Mammary epithelial cell (primary cell): ENCODE measurements at places on chromosomes 3 and 15.

- DNase-seq, result no peak
These were observed 53.7 kb upstream of the MAGI1 start for GRCh38 chr3:66092175-66092995.

DNA sequence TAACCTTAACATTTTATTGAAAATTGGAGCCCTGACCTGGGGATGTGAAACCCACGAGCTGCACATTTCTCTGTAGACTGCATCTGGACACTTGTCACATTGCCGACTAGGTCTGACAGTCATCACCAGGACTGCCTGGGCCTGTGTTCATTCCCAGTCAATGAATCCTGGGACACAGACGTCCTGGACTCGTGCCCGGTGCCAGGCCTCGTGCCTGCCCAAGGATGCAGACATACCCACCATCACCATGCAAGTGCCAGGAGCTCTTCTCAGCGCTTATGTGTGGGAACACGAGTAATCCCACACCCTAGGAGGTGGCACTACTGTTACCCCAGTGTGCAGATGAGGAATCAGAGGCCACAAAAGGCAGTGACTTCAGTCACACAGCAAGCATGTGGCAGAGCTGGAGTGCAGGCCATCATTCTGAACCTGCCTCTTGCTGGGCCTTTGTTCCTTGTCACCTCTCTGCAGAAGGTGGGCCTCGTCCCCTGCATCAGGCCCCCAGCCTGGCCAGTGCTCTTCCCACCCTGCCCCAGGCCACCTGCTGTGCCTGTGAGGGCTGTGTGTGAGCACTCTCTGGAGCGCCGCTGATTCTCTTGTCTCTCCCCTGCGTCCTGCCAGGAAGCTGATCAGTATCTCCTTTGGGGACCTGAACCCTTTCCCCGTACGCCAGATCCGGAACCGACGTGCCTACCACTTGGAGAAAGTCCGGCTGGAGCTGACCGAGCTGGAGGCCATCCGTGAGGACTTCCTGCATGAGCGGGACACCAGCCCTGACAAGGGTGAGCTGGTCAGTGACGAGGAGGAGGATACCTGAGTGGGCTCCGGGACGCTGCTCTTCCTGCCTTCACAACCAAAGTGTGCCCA is 58.5 kb downstream of the ADAMTS7 start:
- DNase-seq, result no peak

DNA sequence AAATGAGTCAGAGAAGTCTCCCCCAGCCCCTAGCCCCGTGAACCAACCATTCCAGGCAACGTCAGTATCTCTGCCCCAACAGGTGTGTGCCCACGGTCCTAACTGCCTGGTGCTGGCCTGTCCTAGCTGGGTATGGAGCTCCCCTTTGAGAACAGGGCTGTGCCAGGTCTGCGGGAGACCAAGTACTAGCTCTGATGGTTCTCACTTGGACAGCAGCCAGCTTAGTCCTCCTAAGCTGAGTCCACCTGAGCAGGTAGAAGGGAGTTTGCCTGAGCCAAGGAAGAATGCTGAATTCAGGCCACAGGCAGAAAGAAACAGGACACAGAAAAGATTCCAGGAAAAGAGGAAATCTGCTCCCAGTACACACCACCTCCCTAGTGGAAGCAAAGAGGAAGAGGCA is 33.1 kb upstream of the PARL start:
- no peak for DNase-seq

DNA sequence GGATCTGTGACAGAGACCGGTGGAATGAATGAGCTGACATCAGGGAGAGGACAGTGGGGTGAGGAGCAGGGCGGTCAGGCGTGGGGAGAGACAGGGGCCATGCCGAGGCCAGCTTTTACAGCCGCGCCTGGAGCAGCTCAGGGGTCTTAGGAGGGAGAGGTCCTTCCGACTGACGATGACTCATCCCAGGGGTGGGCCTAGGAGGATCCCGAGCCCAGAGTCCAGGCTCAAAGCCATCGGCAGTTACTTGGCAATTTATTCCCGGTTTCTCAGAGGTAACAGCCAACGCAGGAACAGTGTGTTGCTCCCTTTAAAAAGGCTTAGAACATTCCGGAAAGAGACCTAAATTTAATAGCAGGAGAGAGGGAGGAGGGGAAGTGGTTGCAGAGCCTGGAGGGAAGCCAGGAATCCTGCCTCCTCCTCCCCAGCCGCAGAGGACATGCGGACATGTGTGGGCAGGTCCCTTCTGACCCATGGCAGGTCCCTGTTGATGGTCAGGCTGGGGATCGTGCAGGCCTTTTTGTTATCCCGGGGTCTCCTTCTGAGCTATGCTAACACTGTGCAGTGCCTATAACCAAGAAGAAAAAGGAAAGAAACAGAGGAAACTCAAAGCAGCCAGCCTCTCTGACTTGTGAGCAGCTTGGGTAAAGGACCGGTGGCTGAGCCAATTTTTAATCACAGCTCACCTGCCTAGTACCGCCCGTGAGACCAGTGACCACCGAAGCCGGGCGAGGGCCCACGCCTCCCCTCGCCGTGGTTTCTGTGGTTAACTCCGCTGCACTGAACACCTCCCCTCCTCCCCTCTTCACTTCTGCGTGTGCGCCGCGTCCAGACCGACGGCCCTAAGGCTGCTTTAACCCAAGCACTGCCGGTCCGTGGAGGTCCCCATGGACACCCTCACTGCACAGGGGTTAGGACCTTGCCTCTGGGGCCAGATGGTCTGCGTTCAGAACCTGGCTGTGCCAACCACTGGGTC is 392.4 kb upstream of the PROK2 start:
- DNase-seq, result peak; percentile 65

DNA sequence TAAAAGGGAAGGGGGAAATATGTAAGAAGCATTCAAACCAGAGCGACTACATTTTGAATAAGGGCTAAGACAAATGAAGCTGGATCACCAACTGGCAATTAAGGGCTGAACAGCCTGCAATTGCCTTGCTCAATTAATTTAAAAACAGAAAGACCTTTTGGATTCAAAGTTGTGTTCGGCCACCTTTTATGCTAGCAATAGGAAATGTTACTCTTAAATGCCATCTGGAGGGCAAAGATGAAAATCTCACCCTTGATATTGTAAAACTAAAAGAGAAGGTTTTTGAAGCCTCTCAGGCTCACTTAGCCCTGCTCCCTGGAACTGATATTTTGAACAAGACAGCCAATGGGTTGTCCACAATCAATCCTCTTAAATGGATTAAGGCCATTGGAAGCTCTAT is 44.2 kb downstream of the ACAD9 start:
- DNase-seq, result no peak

DNA sequence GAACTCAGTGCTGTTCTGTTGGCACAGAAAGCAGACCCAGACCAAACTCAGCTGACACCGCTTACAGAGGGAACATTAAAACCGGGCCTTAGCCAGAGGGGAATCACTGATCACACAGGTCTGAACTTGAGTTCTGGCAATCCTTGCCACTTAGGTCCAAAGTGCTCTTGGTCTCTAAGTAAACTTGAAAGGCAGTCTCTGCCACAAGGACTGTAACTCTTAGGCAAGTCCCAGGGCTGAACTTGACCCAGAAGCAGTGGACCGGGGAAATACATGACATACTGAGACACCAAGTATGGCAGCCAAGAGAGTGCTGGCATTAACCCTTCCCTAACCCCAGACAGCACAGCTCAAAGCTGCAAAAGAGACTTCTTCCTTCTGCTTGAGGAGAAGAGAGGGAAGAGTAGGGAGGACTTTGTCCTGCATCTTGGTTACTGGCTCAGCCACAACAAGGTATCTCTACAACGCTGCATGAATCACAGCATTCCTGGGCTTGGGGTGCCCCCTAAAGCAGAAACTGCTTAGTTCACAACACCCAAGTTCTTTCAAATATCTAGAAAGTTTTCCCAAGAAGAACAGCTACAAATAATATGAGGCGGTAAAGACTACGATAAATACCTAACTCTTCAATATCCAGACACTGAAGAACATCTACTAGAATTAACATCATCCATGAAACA is 32.5 kb downstream of the NAALADL2 start:
- DNase-seq, result no peak

GRCh38 chr15:83129791-83130190 is 22.3 kb downstream of the TM6SF1 start:
- no peak for DNase-seq

DNA sequence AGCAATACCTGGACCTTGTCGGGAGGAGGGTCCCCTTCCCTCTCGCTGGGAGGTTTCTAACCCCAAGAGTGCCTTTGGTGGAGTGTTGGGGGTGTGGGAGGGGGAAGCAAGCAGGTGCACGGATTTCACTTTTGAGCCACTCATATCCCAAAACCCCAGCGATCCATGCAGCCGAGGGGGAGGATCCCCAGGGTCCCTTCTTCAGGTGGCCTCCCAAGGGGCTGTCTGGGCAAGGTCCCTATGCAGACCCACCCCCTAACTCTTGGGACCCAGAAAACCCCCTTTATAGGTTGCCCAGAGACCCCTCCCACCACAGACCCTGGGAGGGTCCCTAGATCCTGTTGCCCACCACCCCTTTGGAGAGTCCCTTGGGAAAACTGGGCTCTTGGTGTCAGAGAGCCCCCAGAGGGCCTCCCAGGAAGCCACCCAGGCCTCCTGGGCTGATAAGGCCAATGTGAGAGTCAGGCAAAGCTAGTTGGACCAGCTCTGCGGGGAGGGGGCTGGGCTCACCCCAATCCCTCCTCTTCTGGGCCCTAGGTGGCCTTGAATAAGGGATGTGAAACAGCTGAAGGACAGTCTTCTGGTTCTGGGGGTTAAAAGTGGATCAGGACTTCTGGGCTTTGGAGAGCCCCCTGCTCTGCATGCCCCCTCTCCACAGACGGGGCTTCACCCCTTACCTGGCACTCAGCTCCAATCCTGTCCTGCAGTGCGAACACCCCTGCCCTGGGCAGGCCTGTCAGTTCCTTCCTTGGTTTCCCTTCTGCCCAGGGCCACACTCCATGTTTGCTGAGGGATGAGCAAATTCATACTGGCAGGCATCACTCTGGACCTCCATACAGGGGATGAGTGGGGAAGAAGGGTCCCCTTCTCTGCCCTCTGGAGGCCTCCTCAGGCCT is 932 bp upstream of the PLCD1 start:
- DNase-seq, result no peak

GRCh38 chr3:164683489-164683888 is 394.8 kb downstream of the SI start:
- no peak for DNase-seq

DNA sequence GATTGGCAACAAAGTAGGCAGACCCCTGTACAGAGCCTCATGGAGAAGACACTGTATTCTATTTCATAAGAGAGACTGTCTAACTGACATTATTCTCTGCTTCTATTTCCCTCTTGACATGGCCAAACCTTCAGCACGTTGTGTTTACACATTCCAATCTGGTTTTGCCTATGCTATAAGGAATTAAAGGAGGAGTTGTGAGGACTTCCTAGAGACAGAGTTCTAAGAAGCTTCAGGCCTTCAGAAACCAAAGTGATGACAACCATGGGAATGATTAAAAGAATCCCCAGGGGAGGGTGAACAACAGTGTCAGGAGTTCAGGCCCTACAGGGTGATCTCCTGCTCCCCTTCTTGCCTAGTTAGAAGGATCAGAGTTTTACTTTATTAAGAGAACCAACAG is 44.9 kb upstream of the CAPN7 start:
- DNase-seq, result no peak

DNA sequence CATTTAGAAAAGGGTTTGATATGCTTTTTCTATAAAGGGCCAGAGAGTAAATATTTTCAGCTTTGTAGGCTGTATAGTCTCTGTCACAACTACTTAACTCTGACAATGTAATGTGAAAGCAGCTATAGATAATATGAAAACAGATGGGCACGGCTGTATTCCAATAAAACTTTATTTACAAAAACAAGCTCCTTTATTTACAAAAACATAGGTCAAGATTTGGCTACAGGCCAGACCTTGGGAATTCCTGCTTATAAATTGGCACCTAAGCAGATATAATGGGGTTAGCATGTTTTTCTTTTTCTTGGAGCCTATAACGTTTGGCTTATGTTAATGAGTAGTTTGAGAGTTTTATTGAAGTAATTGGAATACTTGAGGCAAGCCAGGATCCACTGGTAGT is 119.4 kb upstream of the CGNL1 start:
- DNase-seq, result no peak

- DNase-seq, result no peak
These were observed 116.3 kb downstream of the VPS13C start for GRCh38 chr15:61943992-61944391.

- no peak for DNase-seq
These were observed 16.0 kb downstream of the NR2F2 start for GRCh38 chr15:96346409-96346970.

DNA sequence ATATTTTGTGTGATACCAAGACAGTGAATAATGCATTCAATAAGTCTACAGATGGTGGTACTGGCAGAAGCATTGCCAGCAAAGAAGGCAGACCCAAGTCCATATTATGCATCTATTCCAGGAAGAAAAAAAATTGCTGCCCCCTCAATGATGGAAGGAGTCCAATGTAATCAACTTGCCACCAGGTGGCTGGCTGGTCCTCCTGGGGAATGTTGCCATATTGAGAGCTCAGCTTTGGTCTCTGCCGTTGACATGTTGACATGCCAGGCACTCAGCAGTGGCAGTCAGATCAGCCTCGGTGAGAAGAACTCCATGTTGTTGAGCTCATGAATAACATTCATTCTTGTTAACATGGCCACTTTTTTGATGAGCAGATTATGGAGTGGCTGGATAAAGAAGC is 298.5 kb downstream of the IGSF11 start:
- no peak for DNase-seq

DNA sequence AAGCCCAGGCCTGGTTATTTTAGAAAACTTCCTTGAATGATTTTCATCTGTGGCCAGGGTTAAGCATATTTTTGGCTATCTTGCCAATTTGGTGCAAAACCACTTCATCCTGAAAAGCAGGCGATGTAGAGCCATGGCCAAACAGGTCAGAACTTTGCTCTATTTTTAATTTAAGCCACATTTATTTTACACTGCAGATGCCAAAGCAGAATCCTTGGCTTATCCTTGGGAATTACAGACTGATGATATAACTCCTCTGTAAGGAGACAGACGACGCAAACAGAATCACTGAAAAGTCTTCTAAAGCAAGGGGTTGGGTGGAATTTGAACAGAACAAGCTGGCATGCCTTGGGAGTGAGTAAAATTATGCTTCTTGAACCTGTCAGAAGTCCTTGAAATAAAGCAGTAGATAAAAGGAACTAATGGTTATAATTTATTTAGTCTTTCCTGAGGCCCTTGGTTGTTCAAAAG is 121.9 kb downstream of the CHST2 start:
- no peak for DNase-seq

- DNase-seq, result no peak
These were observed 13.9 kb downstream of the ELL3 start for GRCh38 chr15:43762824-43763223.

GRCh38 chr15:50261981-50262380 is 3.5 kb downstream of the HDC start:
- no peak for DNase-seq
